ENCODE measurements at places on chromosomes 1 and 21. TPM values are rescaled to one million over a fixed set of nuclear protein-coding genes. Genes with fewer than 3 reads are reported as not detected.

GRCh38 chr1:50978852-50979781 is 9.1 kb downstream of the CDKN2C start:
- peak; percentile 24 for DNase-seq
- peaks cover 3% of the 10 kb centered on the region for H3K4me1 ChIP-seq
- H3K27ac ChIP-seq = peak overlapping the region; percentile 65
- peaks cover 66% of the 10 kb centered on the region for H3K27me3 ChIP-seq
- H3K4me3 ChIP-seq = peak overlapping the region; percentile 59
- H3K36me3 ChIP-seq = no peaks in the 10 kb centered on the region

DNA sequence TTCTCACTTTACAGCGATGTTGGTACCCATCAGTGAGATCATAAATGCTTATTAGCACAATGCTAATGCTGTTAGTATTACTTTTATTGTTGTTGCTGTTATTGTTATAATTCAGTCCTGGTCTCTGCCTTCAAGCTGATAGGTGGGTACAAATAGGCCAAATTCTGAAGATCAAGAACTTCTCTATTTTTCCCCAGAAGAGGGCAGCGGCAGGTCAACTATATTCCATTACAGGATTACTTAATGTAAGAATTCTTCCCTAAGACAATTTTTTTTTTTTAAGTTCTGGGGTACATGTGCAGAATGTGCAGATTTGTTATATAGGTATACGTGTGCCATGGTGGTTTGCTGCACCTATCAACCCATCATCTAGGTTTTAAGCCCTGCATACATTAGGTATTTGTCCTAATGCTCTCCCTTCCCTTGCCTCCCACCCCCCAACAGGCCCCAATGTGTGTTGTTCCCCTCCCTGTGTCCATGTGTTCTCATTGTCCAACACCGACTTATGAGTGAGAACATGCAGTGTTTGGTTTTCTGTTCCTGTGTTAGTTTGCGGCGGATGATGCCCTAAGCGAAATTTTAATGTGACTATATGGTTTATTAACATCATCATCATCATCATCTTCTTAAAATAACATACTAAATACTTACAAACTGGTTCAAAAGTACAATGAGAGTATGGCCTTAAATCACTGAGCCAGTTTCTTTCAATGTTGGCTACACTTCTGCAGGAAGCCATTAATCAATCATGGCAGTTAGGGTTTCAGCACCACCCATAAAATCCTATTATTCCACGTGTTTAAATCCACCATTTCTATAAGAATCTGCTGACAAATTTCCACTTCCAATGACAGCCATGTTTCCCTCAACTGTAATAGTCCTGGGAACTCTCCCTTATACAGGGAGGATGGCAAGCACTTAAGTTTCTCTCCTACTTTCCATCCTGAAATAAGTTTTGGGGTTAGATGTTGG is 19.2 kb downstream of the SLC19A2 start:
- no peaks in the 10 kb centered on the region for H3K27me3 ChIP-seq
- H3K27ac ChIP-seq = no peak overlapping the region
- no peak overlapping the region for H3K4me3 ChIP-seq
- no peaks in the 10 kb centered on the region for H3K4me1 ChIP-seq

Gene S100A8
- 60.9 TPM for total RNA-seq

DNA sequence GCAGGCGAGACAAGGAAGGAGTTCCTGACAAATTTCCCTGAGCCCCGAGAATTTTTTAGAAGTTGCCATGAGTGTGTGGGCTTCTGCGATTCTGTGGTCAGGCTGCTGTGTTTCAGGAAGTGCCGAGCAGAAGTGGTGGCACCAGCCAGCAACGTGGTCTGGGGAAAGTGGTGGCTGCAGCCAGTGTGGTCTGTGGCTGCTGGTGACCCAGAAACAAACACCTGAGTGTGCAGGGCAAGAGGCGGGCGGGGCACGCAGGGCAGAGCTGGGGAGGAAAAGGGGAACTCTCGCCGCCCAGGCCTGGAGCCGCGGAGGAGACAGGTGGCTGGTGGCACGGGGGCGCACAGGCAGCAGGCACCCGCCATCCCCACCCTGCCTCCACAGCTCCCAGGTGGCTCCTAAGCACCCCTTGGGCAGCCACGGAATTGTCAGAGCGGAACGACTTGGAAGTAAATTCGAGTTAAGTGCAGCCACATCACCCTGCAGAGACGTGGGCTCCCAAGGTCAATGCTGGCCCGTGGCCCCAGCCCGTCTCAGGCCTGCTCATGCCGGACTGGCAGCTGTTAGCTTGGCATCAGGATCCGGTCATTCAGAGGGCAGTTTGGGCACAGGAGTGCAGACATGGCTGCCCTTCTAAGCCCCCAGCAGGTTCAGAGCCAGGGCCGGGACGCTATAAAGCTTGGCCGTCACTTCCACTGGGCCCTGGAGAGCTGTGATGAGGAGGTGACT is 25.1 kb downstream of the PRDM16 start:
- H3K4me3 ChIP-seq = no peak overlapping the region
- peak overlapping the region; percentile 53 for H3K27ac ChIP-seq
- no peak for DNase-seq
- H3K36me3 ChIP-seq = no peaks in the 10 kb centered on the region
- no peaks in the 10 kb centered on the region for H3K27me3 ChIP-seq

DNA sequence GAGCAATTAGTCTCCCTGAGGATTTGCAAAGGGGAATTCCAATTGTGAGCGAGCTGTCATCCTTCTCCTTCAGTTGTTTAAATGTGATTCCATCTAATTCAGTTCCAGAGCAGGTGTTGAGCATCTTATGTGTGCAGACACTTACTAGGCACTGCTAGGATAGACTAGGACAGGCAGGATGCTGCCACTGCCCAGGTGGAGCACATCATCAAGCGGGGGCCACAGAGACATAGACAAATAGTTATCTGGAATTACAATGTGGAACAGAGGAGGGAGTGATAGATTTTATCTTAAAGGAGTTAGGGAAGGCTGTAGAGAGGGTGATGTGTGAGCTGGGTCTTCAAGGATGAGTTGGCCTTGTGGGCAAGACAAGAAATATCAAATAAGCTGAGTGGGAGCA is 55.9 kb downstream of the CDC7 start:
- H3K4me3 ChIP-seq = no peak overlapping the region
- DNase-seq = no peak
- no peak overlapping the region for H3K27ac ChIP-seq
- no peaks in the 10 kb centered on the region for H3K4me1 ChIP-seq
- H3K27me3 ChIP-seq = no peaks in the 10 kb centered on the region
- no peaks in the 10 kb centered on the region for H3K36me3 ChIP-seq

GRCh38 chr21:46121286-46122221 is 23.6 kb downstream of the COL6A2 start:
- no peaks in the 10 kb centered on the region for H3K36me3 ChIP-seq
- H3K4me3 ChIP-seq = no peak overlapping the region
- no peak for DNase-seq
- H3K27me3 ChIP-seq = no peaks in the 10 kb centered on the region

Data from kidney (tissue), 22 donors.